ENCODE measurements at places on chromosomes 3 and 15.

DNA sequence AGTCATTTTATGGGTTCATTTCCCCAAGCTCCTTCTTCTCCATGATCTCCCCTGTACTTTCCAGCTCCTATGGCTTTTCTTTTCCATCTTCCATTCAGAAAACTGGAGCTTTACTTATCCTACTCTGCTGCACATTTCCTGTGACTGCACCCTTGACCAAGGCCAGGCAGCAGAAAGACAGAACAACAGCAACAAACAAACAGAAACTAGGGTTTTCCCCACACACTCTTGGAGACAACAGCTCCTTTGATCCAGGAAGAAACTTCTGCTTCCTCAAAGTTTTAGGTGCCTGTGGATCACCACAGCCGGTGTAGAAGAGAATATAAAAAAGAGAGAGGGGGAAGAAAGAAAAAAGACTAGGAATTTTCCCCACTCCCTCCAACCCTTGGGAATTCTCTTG lies 342.3 kb upstream of the CFAP20DC start:
- no peak for DNase-seq

DNA sequence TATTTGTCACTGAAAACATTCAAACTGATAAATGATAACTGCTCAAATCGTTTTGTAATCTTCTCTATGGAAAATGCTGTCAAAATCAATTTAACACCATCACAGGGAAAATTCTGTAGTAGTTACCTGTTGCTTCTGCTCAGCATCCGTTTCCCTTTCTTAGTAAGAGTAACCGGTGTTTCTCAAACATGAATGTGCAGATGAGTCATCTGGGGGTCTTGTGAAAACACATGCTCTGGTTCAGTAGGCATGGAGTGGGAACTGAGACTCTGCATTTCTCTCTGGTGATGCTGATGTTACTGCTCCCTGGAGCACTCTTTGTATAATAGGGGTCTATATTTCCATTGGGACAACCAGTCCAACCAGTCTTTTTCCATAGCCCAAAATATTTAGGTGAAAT lies 145.1 kb downstream of the SEMA6D start:
- no peak for DNase-seq

- DNase-seq: no peak
Measured at GRCh38 chr15:66945842-66946241, 119.6 kb upstream of the SMAD3 start.

DNA sequence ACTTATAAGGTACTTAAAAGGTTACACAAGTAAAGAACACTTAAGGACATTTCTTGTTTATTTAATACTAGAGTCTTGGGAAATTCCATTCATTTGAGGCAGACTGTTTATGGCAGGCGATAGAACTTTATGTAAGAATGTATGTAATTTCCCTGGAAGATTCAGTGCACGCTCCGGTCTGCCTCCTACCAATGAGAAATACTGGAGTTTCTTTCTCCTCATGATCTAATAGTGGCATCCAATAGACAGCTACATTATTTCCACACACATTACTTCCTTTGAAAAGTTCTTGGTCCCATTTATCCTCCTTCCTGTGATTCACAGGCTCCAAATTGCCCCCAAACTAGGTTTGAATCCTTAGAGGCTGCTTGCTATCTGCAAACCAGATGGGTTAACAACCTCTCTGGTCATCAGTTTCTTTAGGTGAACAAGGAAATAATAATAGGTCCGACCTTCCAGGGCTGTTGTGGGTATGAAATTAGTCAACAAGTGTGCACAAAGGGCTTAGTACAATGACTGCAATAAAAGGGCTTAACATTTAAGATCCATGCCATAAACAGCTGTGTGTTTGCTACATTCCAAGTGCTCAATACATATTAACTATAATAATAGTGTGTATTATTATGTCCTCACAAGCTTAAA lies 30.7 kb downstream of the EIF4E3 start:
- no peak for DNase-seq

GRCh38 chr15:31869686-31870307 lies 160.5 kb upstream of the CHRNA7 start:
- DNase-seq: no peak

GRCh38 chr3:184311633-184312032 lies 2.8 kb upstream of the EIF4G1 start:
- DNase-seq: no peak

DNA sequence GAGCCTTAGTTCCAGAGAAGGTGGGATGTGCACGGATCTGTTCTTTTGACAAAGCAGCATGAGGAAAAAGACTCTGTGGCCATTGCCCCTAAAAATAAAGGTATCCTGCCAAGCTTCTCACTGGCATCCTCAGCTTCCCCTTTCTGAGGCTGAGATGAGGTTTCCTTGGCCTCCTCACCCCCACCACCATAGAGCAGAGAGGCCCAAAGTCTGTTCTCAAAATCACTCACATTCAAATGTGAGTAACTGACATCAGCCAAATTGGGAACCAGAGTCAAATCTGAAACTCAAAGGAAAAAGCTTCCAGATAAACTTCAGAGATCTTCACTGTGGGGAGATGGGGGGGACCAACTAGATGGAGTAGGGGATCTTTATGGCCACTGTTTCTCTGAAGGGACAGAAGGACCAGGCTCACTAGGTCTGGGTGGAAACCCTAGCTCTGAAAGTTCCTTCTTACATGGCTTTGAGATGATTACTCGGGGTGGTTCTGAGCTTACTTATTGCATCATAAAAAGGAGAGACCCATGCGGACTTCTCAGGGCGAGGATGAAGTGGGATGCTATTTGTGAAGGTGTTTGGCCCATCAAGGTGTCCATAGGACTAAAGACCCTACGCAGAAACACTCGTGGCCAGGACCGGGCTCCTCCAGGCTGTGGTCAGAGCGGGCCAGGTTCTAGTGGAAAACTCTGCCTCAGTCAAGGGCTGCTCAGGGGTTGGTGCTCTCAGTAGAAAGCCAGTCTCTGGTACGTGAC lies 61.5 kb upstream of the MEF2A start:
- no peak for DNase-seq

GRCh38 chr3:187321766-187322165 lies 30.2 kb upstream of the MASP1 start:
- no peak for DNase-seq

DNA sequence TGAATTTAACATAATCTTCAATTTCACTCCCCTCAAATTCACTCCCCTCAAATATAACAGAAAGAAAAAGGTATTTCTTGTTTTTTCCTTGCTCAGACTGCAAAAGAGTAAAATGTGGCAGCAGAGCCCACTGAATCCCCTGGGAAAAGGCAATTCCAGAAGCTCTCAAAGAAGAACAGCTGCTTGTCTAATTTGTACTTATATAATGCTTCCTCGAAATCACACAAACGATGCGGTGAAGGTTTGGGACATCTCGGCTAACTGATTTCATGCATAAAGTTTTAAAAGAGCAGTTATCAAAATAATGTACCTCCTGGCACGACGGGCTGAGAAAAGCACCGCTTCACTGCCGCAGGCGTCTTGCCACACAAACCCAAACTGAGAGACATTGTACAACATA lies 10.7 kb downstream of the BDH1 start:
- DNase-seq: no peak

Measured in right hindlimb (tissue), 1 donor.